ENCODE measurements at places on chromosomes 12 and 14.

GRCh38 chr14:90714811-90715210, 101.4 kb downstream of the TTC7B start:
- DNase-seq = no peak

DNA sequence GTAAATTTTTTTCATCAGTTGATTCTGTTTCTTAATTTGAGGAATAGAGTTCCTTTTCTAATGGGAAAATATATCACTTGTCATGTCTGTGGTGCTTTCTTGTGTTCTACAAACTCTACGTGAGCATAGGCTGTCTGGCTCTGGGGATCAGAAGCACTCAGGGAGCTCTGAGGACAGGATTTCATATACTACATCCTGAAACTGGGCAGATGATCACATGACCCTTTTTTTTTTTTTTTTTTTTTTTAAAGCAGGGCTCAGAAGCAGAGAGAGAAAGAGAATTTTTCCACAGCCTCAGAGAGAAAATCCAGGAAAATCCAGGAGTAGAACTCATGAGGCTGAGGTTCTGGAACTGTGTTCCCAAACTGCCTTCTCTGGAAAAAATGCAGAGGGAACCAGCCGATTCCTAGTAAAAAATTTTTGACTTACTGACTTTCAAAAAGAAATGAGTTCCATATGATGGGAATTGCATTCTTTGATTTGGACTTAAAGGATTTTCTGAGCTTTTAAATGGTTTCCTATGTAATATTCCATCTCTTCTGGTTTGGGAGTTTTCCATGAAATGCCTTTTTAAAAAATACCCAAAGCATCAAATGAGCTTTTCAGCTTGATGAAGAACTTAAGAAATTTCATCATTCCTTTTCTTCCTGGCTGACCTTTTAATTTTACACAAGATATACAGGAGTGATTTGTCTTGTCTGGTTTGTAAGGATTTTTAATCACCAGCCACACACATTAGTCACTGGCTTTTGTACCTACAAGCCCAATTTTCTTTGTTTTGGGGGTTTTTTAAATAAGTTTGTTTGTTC, 183.1 kb upstream of the HIF1A start:
- peak; percentile 66 for DNase-seq

DNA sequence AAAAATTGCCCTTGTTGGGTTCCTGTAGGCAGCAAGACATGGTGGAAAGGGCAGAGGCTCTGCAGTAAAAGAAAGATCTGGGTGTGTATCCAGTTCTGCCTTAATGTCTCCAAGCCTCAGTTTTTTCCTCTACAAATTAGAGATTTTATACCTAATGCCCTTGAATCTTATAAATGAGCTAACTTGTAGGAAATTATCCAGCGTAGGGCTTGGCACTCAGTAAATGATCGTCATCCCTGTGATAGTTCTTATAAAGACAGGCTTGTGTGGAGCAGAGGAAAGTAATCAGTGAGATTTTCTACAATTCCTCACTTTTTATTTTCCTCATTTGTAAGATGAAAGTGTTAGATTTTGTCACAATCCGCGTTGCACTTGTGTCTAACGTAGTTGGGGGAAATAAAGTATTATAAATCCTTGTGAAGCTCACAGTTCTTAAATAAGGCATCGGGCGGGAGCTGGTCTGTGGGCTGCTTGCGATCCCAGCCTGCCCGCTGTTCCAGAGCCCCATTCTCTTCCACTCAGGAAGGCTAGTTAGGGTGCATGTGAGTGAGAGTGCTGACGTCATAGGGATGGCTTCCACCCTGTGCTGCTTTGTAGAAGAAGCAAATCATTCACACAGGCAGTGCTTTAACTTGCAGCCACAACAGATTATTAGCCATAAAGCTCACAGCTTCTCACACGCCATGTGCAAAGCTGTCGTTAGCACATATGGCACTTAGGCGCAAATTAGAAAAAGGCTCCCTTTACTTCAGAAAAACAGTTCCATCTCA, 87.6 kb downstream of the EML1 start:
- DNase-seq = no peak

DNA sequence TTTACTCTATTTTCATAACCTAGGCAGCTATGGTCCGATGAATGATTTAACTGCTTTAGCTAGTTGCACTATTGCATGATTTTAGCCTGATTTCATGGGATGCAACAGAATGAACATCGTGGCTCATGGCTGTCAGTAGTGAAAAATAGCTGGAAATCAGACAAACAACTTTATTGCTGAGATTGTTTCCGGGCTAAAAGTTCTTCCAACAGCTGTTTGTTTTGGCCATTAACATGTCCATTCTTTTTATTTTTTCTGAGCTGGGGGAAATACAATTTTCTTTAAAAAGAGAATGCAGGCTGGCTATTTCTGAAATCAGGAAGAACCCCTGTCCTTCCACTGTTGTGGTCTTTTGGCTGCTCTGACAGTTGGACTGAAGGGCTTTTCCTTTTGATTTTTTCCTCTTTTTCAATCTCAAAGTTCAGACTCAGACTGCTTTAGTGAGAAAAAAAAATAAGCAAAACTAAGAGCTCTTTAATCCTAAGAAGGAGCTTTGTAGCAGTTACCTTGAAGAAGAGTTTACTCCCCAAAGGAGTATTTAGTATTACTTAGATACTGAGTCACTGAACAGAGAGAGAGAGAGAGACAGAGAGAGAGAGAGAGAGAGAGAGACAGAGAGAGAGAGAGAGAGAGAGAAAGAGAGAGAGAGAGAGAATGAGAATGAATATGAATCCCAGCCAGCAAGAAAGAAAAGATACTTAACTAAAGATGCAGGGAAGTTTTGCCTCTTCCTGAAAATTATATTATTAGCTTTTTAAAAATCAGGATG, at the start of gene NAV3:
Gene NAV3, plus strand, starts transcription at position 312 of the 769 bp plus-strand sequence. CDS start 568 bp downstream, outside the sequence.
- DNase-seq = no peak

- no peak for DNase-seq
These were observed 50.9 kb upstream of the CPNE8 start for GRCh38 chr12:38956337-38956736.
